ENCODE measurements at places on chromosomes 5 and 9.

DNA sequence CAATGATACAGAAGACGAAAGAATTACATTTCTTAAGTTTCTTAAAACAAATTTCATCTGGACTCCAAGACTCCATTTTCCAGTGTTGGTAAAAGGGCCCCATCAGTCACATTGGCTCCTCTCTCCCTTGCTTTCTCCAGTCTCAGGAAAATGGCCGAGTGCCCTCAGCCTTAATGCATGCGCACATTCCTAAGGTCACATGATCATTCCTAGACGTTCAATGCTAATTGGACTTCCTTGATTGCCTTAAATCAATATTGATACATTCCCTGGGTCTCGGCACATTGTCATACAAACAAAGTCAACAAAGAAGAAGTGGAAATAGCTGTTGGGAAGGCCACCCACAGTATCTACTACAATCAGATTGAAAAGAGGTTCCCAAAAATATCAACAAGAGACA, 413.6 kb upstream of the GRAMD2B start:
- DNase-seq = no peak

GRCh38 chr5:96649251-96649662, 12.9 kb upstream of the CAST start:
- DNase-seq = no peak

- DNase-seq = no peak
Measured at GRCh38 chr5:6660688-6661087, 27.4 kb downstream of the SRD5A1 start.

- no peak for DNase-seq
Measured at GRCh38 chr5:143624465-143624864, 187.5 kb upstream of the HMHB1 start.

- peak; percentile 97 for DNase-seq
Measured at GRCh38 chr9:123929870-123930831, at the start of gene DENND1A. Gene DENND1A (minus strand): TSS chr9:123930126. CDS start chr9:123929905, 221 bp downstream.
